Temporal lobe (tissue), 4 donors: ENCODE measurements at places on chromosomes 7 and 10. TPM values are rescaled to one million over a fixed set of nuclear protein-coding genes. Genes with fewer than 3 reads are reported as not detected.

Gene ENO4
- total RNA-seq, result 1.2 TPM

Gene TDRD1
- 0.25 TPM for total RNA-seq

Gene SAP25
- 0.25 TPM for total RNA-seq

Gene RAB19
- not detected for total RNA-seq

Gene DNAH11
- total RNA-seq, result 3.2 TPM

Gene ITGB8
- total RNA-seq, result 87.0 TPM

Gene SPDYE1
- total RNA-seq, result not detected

Gene GPER1
- total RNA-seq, result 0.98 TPM

Gene OIT3
- 0.25 TPM for total RNA-seq

Gene VAX1
- total RNA-seq, result 1.7 TPM

Gene IGFBP3
- 5.2 TPM for total RNA-seq

Gene SP8
- total RNA-seq, result 4.9 TPM

Gene ST8SIA6
- 4.7 TPM for total RNA-seq

Gene CLCN1
- total RNA-seq, result not detected
